ENCODE measurements at places on chromosomes 7 and 10.
A peak's percentile ranks its signal among the peaks of the same experiment; 100 is the strongest.

DNA sequence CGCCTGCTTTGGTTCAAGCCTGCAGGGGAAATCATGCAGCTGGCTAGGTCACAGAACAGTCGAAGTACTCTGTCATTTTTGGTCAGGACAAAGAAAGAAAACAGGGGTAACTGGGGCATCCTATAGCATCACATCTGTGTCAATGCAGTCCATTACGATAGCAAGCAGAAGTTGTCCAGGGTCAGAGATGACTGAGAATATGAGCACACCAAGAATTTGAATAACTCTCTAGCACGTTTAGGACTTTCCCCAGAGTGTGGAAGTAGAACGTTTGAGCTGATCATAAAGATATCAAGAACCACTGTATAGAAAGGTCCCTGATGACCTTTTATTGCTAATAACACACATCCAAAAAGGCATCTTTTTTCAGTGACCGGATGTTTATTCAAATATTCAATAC, 12.7 kb upstream of the HECW1 start:
- DNase-seq: no peak

DNA sequence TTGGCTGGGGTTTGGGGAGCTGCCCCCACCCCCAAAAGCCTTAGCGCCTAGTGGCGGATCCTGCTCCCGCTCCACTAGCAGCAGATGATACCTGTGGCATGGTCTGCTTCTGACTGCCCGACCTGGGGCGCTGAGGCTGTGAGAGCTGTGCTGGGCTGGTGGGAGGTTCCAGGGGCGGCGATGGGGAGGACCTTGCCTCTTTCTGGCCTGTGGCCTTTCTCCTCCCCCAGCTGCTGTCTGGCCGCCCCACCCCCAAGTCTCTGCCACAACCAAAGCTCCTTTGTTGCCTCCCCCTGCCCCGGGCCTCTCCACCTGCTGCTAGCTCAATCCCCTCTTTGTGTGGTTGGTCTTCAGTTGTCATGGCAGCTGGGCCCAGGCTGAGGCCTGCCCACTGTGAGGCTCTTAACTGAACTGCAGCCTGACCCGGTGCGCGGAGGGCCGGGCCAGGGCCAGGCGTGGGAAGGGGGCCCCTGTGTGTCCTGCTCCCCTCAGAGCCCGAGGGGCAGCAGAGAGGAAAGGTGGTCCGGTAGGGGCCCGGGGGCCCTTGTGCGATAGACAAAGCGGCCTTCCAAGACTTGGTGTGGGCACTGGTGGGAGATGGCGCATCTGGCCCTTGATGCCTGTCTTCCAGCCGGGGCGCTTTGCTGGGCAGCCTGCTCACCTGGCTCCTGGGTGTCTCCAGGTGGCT, 4.7 kb downstream of the ZNF775 start:
- DNase-seq: no peak

DNA sequence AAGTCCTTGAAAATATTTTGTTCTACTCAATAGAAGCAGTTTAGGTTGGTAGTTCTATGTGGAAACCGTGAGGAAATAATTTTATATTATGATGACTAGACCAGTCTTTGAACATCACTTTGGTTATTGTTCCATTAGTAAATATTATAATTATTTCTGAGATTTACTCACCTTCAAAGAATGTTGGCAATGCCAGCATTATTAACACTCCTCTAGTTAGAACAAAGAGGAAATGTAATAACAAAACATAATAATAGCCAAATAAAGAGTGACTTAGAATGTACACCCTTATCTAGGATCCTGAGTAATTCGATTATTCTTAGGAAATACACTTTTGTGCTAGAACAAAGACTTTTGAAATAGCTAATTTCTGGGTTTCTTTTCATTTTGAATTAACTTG, 121.1 kb downstream of the CFTR start:
- no peak for DNase-seq

- DNase-seq: no peak
These were observed 19.3 kb downstream of the RAB11FIP2 start for GRCh38 chr10:118027397-118027796.

DNA sequence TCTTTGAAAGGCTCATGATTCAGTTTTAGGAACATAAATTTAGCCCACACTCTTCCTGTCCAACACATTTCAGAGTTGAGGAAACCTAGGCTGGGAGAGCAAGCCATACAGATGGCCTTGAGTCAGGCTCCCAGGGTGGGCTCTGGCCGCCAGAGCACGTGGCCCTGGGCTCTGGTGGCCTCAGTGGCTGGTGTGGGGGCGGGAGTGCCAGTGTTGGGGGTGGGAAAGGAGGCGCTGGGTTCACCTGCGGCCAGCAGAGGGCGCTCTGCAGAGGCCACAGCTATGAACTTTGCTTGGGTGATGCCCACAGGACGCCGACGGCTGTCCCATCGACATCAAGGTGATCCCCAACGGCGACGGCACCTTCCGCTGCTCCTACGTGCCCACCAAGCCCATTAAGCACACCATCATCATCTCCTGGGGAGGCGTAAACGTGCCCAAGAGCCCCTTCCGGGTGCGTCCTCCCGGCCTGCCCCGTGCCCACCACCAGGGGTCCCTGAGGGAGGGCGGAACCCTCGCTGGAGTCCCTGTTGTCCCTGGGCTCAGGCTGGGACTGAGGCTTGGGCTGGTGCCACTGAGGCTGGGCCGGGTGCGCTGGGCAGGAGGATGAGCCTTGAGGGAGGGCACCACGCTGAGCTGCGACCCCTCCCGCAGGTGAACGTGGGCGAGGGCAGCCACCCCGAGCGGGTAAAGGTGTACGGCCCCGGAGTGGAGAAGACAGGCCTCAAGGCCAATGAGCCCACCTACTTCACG, 11.9 kb downstream of the FLNC start:
- DNase-seq: peak; percentile 63

DNA sequence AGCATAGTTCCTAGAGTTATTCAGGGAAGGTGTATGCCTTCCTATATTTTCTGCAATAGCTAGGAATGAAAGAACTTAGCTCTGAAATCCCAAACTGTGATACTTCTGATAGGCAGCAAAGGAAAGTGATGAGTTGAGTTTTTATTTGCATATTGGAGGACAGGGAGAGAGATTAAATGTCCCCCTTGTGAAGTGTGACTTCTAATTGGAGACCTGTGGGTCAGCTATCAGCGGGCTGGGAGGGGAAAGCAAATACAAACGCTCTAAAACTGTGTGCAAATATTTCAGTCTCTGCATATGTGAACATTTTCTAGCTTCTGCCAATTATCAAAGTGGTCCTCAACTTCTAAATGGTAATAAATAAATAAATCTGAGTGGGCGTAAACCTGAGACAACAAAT, 203.3 kb downstream of the CACNB2 start:
- no peak for DNase-seq

GRCh38 chr7:120274899-120275298, 1.9 kb downstream of the KCND2 start:
- DNase-seq: no peak

GRCh38 chr10:52984169-52984568, 211.6 kb upstream of the MBL2 start:
- DNase-seq: no peak

GRCh38 chr7:45031829-45032228, 31.8 kb downstream of the CCM2 start:
- no peak for DNase-seq

DNA sequence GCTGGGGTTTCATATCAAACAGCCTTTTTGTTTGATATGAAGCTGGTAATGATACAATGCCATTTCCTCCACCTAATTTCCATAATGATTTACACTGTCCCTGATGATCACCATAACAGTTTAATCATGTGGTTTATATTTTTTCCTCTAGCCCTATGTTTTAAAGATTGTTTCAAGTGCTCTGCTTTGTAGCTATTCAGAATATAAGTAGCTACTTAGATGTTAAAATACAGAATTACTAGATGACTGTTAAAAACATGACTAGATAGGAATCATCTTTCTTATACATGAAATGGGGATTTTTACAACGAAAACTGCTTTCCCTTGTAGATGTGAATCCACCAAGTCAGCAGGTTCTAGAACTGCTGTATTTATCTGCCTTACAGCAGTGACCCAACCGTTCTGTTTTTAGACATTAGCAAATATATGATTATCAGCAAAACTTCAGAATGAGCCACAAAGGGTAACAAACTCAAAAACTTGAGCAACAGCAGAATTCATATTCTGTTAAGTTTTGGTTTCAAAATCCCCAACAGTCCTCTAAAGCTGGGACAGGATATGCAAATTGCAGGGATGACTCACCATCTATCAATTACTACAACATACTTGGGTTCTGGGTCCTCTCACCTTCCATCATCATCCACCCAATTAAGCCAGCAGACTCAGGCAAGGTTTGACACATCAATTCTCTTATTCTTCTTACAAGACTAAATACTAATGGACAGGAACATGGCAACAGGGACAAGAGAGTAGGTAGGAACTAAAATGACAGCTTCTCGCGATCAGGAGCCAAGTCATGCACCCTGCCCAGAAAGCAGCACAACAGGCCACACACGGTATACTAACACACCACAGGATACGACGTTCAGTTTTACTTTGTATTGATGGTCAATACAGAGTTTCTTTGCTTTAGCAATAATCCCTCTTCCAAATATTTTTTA, 83.9 kb downstream of the PIP4K2A start:
- no peak for DNase-seq

- no peak for DNase-seq
These were observed 13.1 kb downstream of the RPA3 start for GRCh38 chr7:7705318-7705717.

GRCh38 chr10:98377536-98377935, 37.4 kb downstream of the PYROXD2 start:
- no peak for DNase-seq

GRCh38 chr7:56291-56913, 136.0 kb upstream of the FAM20C start:
- DNase-seq: no peak

- DNase-seq: peak; percentile 19
These were observed 679 bp downstream of the LRRC20 start for GRCh38 chr10:70381471-70382421.

- DNase-seq: no peak
These were observed 39.0 kb upstream of the TECTB start for GRCh38 chr10:112244197-112244596.

DNA sequence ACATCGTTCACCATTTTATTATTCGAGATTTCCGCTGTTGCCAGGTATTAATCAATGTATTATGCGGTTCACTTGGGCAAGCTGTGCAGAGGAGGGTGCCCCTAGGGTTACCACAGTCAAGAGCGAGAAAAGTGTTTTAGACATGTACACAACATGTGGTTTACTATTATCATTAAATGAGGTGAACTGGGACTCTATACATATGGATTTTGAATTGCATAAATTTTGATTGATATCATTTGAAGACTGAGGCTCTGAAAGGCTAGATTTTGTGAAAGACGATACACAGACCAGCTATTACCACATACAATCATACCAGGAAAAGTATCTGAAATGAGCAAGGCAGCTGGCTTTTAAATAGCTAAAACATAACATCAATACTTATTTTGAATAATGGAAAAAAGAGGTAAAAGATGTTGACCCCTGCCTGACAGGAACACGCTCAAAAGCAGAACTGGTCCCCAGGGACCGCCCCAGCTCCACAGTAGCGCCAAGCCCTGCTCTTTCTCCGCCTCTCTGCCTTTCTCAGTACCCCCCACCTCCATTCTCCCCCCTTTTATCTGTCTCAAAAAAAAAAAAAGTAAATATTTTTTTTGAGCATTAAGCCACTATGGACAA, 413.4 kb upstream of the MKI67 start:
- DNase-seq: no peak

GRCh38 chr7:152313831-152314604, 121.8 kb downstream of the KMT2C start:
- no peak for DNase-seq

GRCh38 chr7:138949421-138950088, 31.6 kb downstream of the KIAA1549 start:
- no peak for DNase-seq

GRCh38 chr7:140475747-140476333, 3.5 kb downstream of the MKRN1 start:
- peak; percentile 23 for DNase-seq

DNA sequence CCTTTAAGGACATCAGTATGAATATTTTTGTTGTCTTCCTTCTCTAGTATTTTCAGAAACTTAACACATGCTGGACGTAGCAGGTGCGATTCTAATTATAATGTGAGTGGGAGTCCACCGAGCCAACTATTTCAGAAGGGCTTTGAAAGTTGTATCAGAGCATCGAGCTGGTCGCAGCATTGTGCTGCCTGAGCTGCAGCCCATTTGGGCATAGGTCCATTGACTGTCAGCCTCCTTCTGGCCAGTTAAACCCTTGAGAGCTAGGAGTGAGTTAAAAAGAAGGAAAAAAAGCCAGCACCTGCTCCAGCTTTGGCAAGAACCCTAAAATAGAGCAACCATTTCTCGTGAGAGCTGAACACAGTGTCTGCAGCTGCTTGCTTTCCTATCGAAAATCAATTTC, 47.8 kb downstream of the SLC35G1 start:
- DNase-seq: no peak
